ENCODE measurements at places on chromosomes 2 and 18. TPM values are rescaled to one million over a fixed set of nuclear protein-coding genes. Genes with fewer than 3 reads are reported as not detected.

Gene POMC
- 0.54 TPM for total RNA-seq

Gene DIPK1C
- total RNA-seq: not detected

Gene APOB
- total RNA-seq: 0.09 TPM

Gene RFTN2
- total RNA-seq: 20.6 TPM

Measured in neural crest cell (in vitro differentiated cells).